Cerebellum (tissue), 4 donors: ENCODE measurements at places on chromosomes 2 and 18. TPM values are rescaled to one million over a fixed set of nuclear protein-coding genes. Genes with fewer than 3 reads are reported as not detected.

DNA sequence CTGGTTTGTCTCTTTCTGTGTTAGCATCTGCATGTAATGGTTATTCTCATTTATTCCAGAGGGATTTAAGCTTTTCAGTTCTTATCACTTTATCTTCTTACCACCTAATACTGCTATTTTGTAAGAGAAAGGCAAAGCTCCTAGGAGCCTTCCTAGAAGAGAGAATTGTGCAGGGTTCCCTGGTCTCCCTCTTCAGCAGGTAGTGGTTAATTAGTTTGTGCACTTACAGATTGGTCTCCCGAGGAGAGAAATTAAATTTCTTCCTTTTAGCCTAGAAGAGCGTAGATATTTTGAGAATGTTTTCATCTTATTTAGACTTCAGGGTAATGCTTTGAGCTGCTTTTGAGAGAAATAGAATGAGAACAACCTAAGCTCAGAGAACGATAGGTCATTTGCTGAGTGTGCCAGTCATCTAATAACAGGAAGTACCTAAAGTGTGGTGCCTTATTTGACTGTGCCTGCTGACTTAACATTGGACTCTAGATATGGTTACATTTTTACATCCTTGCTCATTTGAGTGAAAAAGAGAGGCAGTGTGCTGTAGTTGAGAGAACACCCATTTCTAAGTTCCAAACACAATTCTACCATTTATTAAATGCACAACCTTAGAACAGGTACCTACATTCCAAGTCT is 651.4 kb downstream of the STK39 start:
- DNase-seq, result no peak

- DNase-seq, result no peak
Observed at GRCh38 chr2:75405000-75405399, 155.7 kb downstream of the EVA1A start.

GRCh38 chr2:222738809-222739208 is 67.4 kb downstream of the MOGAT1 start:
- DNase-seq, result no peak

DNA sequence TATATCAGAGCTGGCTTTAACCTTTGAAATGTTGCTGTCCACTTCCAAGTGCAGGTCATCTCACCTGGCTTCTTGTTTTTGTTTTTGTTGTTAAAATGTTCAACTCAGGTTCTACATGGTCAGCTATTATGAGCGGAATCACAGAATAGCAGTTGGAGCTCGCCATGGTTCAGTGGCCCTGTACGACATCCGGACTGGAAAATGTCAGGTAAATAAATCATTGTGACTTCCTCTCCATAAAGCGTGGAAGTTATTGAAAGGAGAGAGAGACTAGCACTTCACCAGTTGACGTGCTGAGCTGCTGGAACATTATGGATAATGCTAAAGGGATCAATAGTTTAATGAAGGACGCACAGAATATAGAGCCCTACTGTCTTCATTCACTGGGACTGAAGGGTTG is 184.6 kb upstream of the BOD1L2 start:
- no peak for DNase-seq

DNA sequence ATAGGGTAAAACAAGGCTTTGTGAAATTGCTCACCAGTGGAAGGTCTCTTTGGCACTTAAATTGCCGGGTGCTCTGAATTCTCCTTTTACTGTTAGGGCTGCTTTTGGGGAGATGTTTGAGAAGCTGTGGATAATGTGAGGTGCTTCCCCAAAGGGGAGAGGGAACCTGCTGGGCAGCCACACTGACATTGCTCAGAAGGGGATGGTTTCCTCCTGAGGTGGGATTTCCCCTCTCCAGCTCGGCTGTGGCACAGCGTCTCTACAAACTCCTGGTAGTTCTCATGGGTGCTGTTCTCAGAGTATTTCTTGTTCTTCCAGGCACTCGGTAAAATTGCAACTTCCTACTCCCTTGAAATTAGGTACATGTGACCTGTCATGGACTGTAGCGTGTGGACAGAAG is 124.2 kb downstream of the LPIN1 start:
- DNase-seq, result no peak

DNA sequence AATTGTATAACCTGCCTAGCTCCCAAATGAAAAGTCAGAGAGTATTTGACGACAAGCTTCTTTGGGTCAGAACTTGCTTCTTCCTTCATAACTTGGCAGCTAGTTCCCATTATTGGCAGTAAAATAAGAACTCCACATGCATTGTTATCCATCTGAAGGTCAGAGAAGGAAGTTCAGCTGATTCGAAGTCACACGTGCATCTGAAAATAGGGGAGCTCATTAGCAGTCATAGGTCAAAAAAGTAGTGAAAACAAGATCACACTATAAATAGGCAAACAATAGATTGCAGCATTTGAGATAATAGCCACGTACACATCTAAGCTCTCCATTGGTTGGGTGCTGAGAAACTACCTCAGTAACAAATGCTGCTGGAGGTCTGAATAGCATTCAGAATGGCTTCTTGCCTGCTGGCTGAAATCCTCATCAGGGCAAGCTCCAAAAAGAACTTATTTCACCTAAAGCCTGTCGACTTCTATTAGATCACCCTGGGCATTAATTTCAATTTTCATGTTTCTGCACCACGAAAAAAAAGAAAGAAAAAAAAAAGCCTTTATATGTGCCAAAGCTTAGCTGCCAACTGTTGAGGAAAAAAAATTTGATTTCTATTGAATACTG is 1492.9 kb upstream of the CELF4 start:
- peak; percentile 13 for DNase-seq

DNA sequence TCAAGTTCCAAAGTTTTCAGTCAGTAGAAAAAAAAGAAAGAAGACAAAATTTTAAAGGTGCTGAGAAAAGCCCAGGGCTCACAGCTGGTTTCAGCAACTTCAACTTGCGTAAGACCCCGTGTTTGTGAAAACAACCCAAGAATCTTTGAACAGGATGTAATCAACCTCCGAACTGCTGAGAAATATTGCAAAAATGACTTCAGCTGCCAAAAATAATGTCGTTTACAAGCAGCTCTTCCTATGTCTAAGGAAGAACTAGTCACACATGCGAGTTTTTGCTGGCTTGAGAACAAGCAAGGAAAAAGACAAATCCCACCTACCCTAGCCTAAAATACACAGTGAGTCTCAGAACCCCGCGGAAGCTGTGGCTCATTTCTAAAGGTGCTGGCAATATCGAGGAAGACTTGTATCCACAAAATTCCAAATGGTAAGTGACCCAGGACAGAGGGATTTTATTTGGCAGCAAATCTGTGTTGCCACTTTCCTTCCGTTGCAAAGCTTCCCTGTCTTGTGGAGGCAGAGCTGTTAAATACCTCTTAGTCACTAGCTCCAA is 59.8 kb upstream of the SLC8A1 start:
- no peak for DNase-seq

- DNase-seq, result no peak
Observed at GRCh38 chr18:76405681-76406356, 89.2 kb downstream of the ZNF516 start.

DNA sequence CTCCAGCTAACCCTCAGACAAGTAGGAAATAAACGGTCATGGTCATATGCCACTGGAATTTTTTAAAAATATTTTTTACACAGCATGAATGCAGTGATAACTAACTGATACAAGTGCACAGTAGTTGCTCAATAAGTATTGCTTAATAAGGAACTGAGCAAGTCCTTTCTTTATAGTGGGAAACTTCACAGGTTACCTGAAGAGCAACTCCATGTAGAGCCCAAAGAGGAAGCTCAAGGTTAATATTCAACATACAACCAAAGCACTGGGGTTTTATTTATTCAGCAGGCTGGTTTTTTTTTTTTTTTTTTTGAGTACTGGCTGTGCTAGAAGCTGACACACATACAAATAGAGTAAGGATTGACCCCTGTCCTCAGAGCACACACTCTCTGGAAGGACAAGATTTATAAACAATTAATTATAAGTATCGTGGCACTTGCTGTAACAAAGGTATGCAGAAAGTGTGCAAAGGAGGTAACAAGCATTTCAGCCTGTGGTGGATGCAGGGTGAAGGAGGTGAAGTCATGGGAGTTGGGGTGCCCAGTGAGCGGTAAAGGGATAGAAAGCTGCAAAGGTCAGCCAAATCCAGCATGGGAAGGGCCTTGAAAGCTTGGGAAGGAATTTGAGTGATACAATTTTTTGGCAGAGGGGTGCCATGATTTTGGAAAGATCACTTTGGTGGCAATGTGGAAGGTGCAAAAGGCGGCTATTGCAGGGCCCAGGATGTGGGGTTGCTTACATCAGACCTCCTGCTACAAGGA is 52.7 kb downstream of the ATOH8 start:
- DNase-seq, result no peak

DNA sequence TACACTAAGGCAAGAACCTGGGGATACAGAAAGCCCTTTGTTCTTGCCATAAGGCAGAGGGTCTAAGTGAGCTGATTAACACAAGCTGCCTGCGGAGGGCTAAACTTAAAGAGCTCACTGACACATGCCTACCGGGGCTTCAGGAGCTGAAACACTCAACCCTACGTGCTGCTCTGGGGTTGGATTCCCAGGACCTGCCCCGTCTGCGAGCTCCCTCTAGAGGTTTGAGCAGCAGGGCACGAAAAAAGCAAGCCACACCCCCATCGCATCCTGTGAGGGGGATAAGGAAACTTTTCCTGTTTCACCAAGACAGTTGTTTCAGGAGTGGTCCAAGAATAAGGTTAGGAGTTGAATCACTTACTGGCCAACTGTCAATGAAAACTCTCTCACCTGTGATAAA is 562.1 kb downstream of the TMX3 start:
- no peak for DNase-seq

GRCh38 chr2:144030791-144031190 is 489.1 kb downstream of the ZEB2 start:
- no peak for DNase-seq

DNA sequence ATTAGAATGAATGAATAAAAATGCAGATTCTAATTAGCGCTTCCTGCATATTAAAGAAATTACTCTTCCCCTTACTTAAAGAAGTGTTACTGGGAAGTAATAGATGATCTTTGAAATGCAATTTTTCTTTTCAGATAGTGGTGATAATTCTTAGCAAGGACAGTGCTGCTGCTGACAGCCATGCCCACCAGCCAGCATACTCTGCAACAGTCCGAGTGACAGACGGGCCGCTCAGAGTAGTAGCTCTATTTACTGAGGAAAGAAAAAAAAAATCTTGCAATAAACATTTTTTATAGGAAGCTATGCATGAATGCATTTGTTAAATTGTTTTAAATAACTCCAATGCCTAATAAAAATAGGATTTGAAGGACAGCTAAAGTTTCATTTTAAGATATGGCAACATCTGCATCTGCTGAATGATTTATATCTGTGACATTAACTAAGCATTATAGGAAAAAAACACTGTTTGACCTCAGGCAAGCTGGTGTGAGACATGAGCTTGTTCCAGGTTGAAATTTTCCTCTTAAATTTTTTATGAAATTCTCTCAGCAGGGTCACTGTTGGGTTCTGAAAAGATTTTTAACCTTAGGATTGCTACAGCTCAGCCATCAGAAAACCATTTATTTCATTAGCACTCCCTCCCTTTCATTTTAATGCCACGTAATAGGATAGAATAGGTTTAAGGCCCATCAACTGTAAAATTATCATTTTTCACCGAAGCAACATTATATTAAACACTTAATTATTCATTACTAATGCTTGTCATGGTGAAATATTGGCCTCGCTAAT is 393.8 kb downstream of the DCDC2C start:
- DNase-seq, result no peak

DNA sequence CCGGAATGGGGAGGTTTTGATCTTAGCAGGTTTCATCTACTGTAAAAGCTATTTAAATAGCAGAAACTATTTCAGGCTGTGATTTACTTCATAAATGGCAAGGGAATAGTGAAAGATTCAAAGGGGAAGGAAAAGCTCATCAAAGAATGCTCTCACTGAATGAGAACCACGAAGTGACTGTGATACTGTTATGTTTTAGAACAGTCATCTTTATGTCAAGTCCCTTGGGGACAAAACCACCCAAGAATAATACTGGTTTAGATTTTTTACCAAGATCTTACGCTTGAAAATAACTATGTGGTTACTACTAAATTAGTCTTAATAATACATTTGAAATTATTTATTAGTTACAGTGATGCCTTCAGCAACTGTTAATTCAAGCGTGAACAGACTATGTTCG is 28.1 kb downstream of the FARSB start:
- no peak for DNase-seq

GRCh38 chr2:209095432-209095831 is 328.4 kb upstream of the MAP2 start:
- DNase-seq, result no peak

DNA sequence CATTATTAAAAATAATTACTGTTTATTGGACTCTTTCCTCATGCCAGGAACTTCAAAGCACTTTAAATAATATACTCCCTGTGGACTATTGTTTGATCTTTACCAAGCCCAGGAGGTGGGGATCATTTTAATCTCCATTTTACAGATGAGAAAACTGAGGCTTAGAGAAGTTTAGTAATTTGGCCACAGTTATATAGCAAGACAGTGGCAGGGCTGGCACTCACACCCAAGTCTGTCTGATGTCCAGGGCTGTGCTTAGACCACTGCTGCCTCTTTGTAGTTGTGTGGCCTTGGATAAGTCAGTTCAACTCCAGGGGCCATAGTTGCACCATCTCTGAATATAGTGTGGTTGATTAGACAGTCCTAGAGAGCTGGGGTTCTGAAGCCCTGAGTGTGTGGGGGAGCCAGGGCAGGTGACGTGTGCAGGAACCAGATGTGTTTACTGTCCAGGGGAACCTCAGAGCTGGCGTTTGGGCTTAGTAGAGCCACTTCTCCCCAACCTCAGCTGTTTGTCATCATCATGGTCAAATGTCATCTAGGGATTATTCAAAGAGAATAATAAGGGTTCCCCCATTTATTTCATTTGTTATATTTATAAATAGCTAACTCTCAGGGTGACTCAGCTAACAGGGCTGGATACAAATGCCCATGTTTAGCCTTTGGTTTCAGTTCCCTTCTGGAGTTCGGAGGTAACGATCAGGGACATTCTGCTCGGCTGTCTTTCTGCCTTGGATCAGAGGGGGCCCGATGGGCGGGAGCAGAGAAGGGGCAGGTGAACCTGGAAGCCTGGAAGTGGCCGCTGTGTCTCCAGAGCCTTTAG is 68.0 kb downstream of the BOLA3 start:
- no peak for DNase-seq

DNA sequence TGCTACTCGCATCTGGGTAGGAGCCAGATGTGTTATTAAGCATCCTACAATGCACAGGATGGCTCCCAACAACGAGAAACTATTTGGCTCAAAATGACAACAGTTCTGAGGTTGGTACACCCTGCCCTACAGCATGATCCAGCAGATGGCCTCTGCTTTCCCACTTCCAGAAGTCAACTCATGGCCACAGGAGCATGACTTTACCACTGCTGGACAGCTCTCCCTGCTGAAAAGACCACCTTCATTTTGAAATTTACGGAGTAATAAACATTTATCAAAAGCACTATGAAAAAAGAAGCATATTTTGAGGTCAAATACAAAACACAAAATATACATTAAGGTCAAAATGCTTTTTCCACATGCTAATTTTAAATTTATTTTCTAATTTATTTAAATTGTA is 13.7 kb downstream of the NXPH2 start:
- DNase-seq, result no peak

UGT1A1 gene
- total RNA-seq, result not detected

TBR1 gene
- total RNA-seq, result 0.64 TPM

TOGARAM2 gene
- total RNA-seq, result 2.6 TPM

MC4R gene
- total RNA-seq, result 0.54 TPM

ST8SIA5 gene
- total RNA-seq, result 9.4 TPM

EFR3B gene
- total RNA-seq, result 31.9 TPM

DAW1 gene
- 2.8 TPM for total RNA-seq

LOXHD1 gene
- 0.18 TPM for total RNA-seq

WDPCP gene
- 34.7 TPM for total RNA-seq

RAB27B gene
- 17.4 TPM for total RNA-seq

TMEM247 gene
- total RNA-seq, result not detected

FEV gene
- not detected for total RNA-seq

C2orf80 gene
- 12.2 TPM for total RNA-seq
